Fibroblast of the conjunctiva (primary cell): ENCODE measurements at places on chromosomes 1 and 21.

GRCh38 chr1:17404820-17405219, 32.8 kb downstream of the PADI6 start:
- DNase-seq = no peak

- DNase-seq = no peak
These were observed 21.4 kb downstream of the LRRC42 start for GRCh38 chr1:53967409-53968124.

- no peak for DNase-seq
These were observed 209.7 kb downstream of the SETD4 start for GRCh38 chr21:35850542-35851103.

DNA sequence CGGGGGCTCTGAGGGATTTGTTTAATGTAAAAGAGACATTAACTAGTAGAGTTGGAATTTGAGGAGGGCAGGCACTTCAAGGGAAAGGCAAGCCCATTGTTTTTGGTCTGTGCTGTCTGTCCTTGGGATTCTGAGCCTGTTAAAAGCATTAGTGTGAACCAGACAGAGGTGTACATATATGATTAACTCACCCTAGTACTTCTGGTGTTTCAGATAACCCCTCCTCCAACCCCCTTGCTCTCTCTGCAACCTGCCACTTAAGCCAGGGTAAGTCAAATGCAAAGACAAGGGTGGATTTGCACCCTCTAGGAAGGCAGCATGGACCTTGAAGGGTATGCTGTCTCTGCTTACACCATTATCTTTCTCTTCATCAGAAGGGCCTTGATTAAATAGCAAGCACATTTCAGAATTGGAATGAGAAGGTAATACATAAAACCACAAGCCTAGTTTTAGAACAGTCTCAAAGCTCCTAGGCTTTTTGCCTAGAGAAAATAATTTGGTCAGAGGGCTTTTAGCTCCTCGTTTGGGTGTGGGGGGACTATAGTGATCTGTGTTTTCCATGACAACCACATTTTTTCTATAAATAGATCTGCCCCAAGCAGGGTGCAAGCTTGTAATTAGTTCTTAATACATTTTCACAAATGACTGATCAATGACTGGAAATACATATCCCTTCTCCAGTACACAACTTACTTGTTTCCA, 120.7 kb upstream of the SGIP1 start:
- no peak for DNase-seq

GRCh38 chr1:117260761-117261423, 50.2 kb upstream of the VTCN1 start:
- DNase-seq = no peak

DNA sequence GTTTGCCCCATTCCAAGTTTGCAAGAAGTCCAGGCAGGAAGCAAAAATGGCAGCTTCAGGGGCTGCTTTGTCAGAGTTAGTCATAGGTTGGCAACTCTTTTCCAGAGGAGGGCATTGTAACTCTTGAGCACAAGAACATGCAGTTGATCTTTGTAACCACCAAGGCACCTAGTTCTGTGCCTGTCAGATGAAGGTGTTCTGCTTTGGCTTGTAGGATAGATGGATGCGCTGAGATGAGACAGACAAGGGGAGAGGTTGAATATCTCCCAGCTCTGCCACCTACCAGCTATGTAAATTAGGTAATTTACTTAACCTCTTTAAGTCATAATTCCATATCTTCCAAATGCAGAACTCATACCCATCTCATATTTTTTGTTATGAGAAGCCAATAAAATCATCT, 89.3 kb downstream of the ZNF648 start:
- no peak for DNase-seq

DNA sequence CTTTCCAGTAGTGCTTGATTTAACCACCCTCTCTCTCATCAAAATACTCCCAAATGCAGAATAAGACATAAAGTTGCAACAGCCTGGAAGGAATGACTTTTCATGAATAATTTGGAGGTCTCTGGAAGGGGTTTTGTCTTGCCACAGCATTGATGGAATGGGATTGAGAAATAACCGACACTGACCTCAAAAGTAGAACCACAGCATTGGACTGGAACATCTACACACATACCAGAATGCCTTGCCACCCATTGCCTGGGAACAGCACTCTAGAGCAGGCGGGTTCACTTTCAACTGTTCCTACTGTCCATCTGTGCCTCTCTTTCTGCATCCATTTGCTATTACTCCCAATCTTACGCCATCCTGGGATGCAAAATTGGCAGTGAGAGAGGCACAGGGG, 149.1 kb upstream of the USP24 start:
- DNase-seq = no peak
